ENCODE measurements at places on chromosomes 6 and 20.

- no peak for DNase-seq
Observed at GRCh38 chr20:61935926-61936700, 129.6 kb downstream of the TAF4 start.

DNA sequence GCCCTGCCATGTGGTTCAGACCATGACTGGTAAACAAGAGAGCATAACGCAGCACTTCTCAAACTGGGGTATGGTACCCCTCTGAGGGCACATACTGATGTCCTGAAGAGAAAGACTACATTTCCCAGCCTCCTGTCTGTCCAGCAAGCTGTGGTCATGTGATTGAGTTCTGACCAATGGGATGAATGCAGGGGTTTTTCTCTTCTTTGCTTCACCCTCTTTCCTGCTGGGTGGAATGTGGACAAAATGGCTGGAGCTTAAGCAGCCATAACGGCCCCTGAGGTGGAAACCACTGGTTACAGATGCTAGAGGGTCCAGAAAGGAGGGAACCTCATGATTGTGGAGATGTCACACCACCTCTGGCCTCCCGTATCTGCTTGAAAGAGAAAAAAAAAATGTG lies 19.4 kb upstream of the KCNB1 start:
- peak; percentile 29 for DNase-seq

- DNase-seq: no peak
Observed at GRCh38 chr6:252775-253535, 39.3 kb upstream of the DUSP22 start.

DNA sequence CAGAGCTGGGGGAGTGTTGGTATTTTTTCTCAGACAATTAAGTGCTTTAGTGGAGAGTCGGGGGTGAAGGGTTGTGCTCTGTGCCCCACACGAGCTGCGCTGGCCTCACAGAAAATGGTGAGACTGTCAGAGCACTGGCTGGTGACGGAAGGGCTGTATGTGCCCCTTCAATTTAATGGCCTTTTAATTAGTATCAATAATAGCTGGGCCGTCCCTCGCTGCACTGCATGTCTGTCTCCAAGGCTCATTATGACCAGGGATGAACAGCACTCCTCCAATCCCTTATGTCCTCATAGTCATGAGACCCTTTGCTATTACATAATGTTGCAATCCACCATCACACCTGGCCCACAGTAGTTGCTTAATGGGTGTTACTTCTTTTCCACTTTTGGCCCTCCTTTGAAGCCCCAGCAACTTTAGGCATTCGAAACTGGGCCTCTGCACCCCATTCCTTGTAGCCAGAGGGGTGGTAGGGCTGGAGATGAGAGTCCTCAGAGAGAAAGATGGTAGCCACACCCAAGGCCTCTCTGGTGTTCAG lies 9.5 kb upstream of the RALY start:
- DNase-seq: no peak

DNA sequence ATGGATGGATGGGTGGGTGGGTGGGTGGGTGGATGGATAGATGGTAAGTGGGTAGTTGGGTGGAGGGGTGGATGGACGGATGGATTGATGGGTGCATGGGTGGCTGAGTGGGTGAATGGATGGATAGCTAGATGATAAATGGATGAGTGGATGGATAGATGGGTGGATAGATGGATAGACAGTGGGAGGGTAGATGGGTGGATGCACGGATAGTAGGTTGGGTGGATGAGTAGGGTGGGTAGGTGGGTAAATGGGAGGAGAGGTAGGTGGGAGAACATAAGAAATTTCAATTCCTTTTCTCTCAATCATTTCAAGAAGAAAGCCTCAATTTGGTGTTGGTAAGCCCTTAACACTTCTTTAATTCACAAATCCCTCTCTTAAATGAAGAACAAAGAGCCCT lies 186.9 kb downstream of the PREX1 start:
- DNase-seq: no peak

DNA sequence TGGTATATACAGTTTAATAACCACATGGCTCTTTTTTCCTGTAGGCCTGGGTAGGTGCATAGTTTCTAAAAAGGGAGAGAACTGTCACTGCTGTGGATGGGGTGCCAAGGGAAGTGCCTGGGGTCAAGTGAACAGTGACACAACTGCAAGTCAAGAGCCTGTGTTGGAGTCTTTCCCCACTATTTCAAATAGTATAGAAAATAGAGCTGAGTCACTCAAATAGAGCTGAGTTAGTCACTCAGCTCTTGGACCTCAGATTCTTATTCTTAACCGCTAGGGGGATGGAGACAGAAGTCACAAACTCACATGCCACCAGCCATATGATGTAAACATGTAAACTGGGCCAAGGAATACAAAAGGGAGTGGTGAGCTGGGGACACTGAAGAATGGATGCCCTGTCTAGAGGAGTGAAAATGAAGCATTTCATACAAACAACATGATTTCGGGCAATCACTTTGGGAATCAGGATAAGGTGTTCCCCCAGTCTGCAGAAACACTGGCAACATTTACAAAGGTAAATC lies 2.1 kb downstream of the NQO2 start:
- peak; percentile 80 for DNase-seq

DNA sequence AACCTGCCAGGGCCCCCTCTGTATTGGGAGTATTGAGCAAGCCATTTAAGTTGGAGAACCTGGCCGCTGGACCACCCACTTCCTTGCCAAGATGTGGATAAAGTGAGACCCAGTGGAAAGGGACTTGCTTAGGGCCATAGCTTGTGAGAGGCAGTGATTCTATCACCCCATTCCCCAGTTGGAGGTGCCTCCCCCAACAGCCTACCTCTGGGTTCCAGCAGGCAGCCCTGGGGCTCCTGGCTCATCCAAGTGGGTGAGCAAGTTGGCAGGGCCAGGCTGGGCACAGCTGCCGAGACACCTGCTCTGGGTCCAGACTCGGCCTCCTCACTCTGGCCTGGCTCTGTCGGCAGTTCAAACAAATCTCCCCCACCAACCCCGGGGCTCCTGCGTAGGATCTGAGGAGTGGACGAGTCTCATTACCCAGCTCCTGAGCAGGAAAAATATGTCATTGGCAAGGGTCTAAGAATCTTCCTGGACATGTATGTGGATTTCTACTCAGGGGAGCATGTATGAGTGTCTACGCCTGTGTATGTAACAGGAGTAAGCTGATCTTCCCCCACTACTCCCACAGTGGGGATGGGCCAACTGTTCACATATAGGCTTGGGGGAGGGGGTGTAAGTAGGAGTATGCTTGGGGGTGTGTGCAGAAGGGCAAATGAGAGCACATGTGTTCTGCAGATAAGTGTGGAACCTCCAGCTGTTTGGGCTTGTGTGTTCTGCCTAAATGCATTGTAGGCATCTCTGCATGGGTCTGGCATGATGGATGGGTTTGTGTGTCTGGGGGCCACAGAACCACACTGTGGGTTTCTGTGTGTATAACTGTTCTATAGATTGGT lies 1.9 kb downstream of the ID1 start:
- DNase-seq: no peak

DNA sequence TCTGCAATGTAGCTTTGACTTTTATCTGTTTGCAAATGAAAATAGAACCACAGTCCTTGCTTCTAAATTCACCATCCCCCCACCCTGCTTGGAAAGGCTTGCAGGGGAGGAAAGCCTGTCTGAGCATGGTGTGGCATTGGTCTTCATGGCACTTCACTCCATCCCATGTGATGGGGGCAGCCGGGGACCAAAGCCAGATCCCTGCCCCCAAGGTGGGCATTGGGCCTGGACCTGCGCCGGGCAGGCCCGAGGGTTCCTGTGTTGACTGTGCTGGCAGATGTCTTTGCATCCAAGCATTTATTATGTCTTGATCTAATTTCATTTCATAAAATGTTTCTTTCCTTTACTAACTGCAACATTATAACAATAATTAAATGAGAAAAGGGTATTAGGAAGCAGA lies 120.0 kb downstream of the SYNDIG1 start:
- no peak for DNase-seq

DNA sequence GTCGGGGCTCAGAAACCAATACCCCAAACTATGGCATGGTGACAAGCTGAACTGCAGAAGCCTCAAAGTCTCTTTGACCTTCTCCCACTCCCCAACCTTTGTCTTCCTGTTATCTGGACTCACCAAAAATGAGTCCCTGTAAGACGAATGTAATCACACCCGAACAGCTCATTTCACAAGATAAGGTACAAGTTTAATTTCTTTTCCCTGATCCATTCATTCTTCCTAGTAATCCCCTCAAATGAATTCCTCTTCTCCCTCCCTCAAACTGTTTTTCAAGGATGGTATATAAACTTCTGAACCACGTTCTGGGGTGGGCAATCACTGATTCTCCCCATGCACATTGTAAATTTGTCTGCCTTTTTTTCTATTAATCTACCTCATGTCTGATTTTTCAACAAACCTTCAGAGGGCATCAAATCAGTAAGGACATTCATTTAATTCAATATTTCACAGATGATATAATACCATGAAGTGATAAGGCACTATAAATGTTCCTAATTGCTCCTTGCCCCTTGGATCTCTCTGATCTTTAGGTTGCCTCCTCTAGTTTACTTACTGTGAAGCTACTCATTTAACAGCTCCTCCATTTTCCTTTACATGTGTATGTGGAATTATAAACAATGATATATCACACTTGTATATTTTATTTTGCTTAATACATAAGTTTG lies 77.2 kb downstream of the OR2B2 start:
- no peak for DNase-seq

DNA sequence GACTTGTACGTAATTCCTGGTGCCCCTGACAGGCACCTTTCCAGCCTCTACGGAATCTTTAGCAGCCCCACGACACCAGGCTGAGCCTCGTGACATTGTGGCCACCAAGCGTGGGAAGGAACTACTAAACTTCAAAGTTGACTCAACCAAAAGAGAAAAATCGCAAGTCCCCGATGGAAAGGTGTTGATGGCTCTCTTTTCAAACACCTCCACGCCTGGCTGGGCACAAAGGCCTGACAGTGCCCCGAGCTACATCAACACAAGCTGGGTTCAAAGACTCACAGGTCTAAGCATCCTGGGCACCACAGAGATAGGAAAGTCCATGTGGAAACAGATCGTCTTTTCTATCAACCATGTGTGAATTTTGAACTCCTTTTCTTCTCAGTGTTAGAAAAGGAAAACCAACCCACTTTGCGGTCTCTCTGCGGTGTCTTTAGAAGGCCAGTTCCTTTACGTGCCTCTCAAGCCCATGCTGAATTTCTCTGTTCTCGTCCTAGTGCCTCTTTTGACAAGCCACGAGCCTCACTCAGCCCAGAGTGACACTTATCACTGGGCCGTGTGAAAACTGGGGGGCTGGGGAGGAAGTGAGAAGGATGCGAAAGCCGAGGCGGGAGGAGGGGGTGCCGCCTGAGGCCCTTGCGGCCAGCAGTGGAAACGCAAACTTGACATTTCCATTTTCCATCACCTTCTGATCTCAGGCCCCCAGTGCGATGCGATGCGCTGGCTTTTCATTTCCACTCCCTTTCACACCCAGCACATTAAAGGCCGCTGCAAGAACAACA lies 59.4 kb downstream of the GFOD1 start:
- DNase-seq: peak; percentile 90

DNA sequence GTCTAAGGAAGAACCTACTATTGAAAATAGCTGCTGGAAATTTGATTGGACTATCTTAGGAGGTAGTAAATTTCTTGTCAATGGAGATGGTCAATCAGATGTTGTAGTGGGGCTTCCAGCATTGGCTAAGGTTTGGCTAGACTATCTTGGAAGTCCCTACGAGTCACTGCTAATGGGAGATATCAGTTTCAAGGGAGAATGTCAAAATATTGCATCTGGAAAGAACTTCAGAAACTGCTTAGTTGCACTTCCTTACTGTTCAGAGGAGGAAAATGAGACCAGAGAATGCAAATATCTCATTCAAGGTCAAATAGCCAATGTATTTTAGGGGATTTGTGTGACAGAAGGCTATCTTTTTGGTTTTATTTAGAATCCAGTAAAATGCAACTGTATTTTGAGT lies 53.5 kb upstream of the CCN2 start:
- no peak for DNase-seq

GRCh38 chr6:168139121-168139520 lies 60.1 kb upstream of the FRMD1 start:
- DNase-seq: no peak
